Stimulated activated CD8-positive, alpha-beta memory T cell treated with anti-CD3 and anti-CD28 coated beads, Interleukin-12 subunit alpha, Interleukin-12 subunit beta, amount 100 ng/mL, for 4 hours (primary cell): ENCODE measurements at places on chromosomes 12 and 14.

- DNase-seq: no peak
Observed at GRCh38 chr12:66397574-66398290, 95.4 kb downstream of the HELB start.

DNA sequence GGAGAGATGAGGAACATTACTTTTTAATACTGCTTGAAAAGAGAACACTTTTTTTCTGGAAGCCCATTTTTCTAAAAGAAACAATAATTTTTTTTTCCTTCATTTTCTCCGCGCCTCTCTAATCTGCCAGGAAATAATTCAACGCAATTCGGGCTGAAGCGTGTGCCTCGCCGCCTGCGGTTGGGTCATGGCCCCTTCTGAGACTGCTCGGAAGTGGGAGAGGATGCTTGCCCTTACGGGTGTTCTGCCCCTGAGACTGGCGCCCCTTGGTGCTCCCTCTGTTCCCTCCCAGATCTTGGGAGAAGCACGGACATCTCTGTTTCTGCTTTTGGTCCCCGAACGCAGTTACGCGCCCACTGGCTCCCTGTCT, 332 bp upstream of the TBC1D30 start:
- no peak for DNase-seq

GRCh38 chr12:68410018-68410660, 78.0 kb upstream of the MDM1 start:
- no peak for DNase-seq

DNA sequence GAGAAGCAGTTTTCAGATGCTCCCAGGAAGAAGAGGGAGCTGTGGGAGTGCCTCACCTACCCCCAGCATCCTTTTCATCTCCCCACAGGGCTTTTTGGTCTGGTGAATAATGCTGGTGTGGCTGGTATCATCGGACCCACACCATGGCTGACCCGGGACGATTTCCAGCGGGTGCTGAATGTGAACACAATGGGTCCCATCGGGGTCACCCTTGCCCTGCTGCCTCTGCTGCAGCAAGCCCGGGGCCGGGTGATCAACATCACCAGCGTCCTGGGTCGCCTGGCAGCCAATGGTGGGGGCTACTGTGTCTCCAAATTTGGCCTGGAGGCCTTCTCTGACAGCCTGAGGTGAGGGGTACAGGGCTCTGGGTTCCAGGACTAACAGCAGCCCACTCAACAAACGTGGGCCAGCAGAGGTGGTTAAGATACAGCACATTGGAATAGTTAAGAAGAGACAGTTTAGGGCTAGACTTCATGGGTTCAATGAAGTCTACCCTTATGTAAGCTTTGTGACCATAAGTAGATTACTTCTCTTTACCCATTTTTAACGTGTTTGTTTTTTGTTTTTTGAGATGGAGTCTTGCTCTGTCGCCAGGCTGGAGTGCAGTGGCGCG, 1.5 kb downstream of the RDH5 start:
- DNase-seq: no peak

GRCh38 chr14:68682166-68683103, 110.4 kb downstream of the ZFP36L1 start:
- no peak for DNase-seq

- DNase-seq: no peak
Observed at GRCh38 chr12:104672501-104673265, 215.9 kb downstream of the CHST11 start.

- no peak for DNase-seq
Observed at GRCh38 chr14:104224506-104225277, 86.3 kb downstream of the KIF26A start.

DNA sequence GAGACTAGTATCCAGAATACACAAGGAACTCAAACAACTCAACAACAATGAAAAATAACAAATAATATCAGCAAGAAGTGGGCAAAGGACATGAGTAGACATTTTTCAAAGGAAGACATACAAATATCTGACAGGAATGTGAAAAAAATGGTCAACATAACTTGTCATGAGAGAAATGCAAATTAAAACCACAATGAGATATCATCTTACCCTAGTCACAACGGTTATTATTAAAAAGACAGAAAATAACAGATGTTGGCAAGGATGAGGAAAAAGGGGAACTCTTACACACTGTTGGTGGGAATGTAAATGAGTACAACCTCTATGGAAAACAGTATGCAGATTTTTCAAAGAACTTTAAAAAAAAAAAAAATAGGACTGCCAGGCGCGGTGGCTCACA, 20.4 kb downstream of the VWF start:
- DNase-seq: no peak

DNA sequence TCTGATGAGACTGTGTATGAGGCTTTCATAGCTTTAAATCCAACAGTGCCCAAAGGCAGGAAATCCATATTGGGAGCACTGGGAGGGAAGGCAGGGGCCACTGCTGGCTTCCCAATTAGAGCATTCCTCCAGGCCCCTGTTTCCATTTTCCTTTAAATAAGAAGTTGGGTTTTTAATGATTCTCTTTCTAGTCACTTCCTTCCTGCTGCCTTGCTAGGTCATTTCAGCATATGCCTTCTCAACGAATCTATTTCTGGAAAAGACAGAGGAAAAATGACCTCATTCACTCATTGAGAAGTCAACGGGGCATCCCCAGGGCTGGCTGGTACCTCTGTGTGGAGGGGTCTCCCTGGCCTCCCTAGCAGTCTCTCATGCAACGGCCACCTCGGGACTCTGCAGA, 43.5 kb downstream of the IGF1 start:
- DNase-seq: no peak

- no peak for DNase-seq
Observed at GRCh38 chr14:64675312-64675711, 28.9 kb upstream of the PLEKHG3 start.

- no peak for DNase-seq
Observed at GRCh38 chr12:54220092-54220557, 31.3 kb upstream of the SMUG1 start.

GRCh38 chr12:70535896-70536374, 101.3 kb downstream of the PTPRB start:
- no peak for DNase-seq

DNA sequence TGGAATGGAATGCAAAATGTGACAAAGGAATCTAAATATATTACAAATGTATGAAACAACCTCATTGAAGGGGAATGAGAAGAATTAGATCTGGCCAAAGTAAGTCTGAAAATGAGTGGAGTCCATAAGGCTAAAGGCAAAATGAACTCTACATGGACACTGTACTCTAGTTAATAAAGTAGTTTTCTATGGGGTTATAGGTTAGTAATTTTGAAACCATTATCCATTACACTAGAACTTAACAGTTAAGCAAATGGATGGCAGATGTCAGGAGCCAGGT, 222.1 kb downstream of the NUAK1 start:
- DNase-seq: no peak

DNA sequence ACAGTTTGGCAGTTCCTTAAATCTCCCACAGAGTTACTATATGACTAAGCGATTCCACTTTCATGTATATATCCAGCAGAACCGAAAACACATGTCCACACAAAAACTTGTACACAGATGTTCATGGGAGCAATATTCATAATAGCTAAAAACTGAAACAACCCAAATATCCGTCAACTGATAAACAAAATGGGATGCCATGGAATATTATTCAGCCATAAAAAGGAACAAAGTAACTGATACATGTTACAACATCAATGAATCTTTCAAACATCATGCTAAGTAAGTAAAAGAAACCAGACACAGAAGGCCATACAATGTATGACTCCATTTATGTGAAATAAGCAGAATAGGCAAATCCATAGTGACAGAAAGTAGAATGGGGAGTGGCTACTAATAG, 80.2 kb upstream of the GPHB5 start:
- DNase-seq: no peak

GRCh38 chr14:68636597-68636996, 156.3 kb downstream of the ZFP36L1 start:
- DNase-seq: no peak

DNA sequence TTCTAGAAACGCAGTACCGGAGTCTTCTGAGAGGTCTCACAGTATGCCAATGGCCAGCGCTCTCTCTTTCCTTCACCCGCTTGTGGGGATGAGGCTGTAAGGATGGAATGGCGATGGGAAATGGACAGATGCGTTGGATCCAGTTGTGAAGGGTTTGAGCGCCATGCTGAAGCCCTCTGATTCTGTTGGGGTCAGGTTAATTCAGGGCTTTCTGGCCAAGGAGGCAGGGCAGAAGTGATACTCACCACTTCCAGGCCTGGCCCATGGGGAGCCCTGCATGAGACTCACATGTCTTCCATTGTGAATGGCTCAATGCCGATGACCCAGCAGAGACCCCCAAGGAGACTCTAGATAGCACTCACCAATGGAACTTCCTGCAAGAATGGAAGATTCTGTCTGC, 114.3 kb downstream of the BCL11B start:
- DNase-seq: no peak

DNA sequence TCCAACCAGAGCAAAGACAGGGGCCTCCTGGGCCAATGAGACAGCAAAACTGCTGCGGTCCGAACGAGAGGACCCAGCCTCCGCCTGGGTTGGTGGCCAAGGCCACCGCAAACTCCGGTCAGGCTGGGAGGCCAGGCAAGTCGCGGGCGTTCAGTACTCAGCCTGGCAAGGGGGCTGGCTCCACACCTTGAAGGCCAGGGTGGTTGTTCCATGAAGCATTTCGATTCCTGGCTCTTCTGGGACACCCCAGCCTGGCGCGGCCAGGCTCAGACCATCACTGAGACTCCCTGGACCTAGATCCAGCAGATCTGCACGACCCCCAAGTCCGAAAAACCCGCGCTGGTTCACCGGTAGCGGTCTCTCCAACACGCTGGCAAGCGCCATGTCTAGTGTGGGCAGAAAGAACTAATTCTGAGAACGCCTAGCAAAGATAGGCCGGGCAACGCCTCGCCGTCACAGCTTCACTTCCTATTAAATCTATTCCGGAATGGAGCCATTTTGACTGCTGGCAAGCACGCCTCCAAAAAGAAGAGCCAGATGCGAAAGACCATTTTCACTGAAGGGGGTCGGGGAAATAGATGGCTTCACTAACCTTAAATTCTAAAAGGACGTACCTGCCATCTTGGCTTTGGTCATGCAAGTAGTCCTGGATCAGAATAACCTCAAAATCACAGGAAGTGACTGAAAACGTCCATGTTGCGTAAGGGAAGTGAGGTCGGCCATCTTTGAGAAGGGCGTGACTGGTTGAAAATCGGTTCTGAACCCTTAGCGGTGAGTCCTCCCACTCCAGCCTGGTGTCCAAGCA, at the start of gene PSMB5:
Gene PSMB5 (minus strand): TSS at position 403 of the 805 bp plus-strand sequence. CDS start 19 bp downstream, at position 384.
- peak; percentile 73 for DNase-seq

GRCh38 chr14:23492618-23493272, 23.2 kb downstream of the NGDN start:
- no peak for DNase-seq

GRCh38 chr14:36905272-36905888, 243.7 kb downstream of the PAX9 start:
- DNase-seq: no peak

DNA sequence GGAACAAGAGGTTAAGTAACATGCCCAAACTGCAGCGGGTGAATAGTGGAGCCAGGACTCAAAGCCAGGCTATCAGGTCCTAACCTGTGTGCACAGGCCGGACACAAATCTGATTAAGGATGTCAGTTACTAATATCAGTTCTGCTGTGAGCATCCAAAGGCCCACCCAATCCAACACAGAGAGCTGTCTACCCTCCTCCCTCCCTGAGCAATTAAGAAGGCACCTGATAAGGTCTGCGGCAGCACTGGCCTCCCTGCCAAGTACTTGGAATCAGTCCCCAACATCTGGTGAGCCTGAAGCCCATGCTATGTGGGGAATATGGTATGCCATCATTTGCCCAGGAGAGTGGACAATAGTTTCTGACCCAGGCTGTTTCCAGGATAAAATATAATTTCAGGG, 3.9 kb downstream of the HEBP1 start:
- no peak for DNase-seq

DNA sequence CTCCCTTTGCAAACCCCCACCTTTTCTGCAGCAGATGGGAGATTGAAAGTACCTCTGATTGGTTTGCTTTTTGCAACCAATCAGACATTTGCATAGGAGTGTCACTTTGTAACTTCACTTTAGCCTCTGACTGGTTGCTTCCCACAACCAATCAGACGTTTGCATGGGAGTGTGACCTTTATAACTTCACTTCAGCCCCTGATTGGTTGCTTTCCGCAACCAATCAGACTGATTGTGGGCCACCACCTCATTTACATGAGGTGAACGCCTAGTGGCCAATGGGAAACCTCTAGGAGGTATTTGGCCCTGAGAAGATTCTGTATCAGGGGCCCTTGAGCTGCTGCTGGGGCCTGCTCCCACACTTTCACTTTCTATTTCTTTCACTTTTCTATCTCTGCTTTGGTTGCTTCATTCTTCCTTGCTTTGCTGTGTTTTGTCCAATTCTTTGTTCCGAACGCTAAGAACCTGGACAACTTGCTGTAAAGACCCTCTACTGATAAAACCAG, 106.0 kb upstream of the PRICKLE1 start:
- DNase-seq: no peak

GRCh38 chr14:77580964-77581505, 35.4 kb downstream of the SPTLC2 start:
- DNase-seq: no peak

DNA sequence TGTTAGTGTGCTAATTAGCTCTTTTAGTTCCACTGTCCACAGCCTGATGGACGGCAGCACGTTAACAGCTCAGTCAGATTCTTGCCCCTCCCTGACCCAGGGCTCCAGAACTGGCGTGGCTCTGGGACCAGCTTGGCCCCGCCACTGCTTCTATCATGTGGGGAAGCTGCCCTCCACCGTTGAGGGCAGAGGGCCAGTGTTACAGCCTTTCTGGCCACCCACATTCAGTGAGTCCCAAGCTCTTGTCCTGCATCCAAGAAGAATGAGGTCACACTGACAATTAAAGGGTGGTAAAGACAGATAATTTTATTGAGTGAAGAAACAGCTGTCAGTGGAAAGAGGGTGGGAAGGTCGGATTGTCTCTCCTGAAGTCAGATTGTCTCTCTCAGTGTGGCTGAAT, 36.9 kb downstream of the BCL2L14 start:
- no peak for DNase-seq

GRCh38 chr14:89628521-89628920, 211.5 kb upstream of the FOXN3 start:
- DNase-seq: no peak

DNA sequence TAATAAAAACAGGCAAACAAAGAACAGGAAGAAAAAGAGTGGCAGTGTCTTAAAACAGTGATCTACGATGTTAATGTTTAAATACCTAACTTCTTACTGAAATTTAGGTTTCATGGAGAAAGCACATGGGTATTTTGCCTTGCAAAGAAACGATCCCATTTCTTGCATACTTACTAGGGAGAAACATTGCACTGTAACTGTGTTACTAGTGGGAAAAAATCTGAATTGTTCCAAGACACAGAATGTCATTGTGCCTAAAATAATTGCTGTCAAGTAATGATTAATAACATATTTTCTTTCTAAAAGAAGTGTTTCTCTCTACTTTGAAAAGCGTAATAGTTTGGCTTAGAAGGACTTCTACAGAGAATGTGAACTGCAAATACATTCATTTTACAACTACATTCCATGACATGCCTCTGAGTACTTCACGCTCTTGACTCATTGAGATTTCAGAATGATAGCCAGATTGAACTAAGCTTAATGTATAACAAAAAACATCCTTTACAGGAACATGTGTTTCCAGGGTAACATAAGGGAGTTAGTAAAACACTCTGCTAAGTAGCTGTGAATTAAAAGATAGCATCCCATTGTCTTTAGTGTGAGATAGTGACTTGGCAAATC, 256.2 kb upstream of the CPNE8 start:
- DNase-seq: no peak

GRCh38 chr12:113198296-113198695, 12.8 kb downstream of the RITA1 start:
- no peak for DNase-seq
